ENCODE measurements at places on chromosomes 13 and 19. TPM values are rescaled to one million over a fixed set of nuclear protein-coding genes. Genes with fewer than 3 reads are reported as not detected.

- no peak for DNase-seq
Measured at GRCh38 chr13:27026396-27026795, 145.2 kb downstream of the USP12 start.

DNA sequence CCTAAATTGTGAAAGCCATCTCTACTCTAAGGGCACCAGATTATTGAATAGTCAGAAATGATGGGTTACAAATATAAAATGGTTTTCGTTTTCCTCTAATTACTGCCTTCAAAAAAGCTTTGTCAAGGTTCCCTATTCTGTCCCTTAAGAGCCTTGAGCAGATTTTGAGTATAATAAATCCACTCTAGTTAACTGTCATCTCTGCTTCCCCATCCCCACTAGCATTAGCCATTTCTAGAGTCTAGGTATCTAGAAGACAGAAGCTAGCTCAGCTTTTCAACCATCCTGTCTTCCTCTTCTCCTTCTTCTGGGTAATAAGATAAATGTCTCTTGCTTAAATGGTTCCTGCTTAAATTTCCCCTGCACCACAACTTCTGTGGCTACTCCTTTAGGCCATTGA is 290.4 kb downstream of the DACH1 start:
- no peak for DNase-seq

DNA sequence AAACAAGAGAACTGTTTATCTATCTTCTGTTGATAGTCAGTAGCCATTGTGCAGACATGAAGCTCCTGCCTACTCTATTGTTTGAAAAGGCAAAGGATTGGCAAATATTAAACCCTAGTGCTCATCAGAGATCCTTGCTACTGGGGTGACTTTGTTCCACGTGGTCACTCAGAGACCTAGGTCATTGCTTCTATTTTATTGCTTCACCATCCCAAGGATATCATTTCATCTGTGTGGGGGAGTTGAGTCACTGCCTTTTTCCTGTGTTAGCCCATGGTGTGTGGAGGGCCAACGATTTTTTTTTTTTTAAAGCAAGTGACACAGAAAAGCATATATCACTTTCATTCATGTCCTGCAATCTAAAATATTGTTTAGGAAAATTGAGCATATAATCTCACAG is 254.1 kb upstream of the RXFP2 start:
- no peak for DNase-seq

OR10H1 gene
- polyA plus RNA-seq = 0.08 TPM

PSG11 gene
- polyA plus RNA-seq = 0.24 TPM
